ENCODE measurements at places on chromosomes 11 and 22. TPM values are rescaled to one million over a fixed set of nuclear protein-coding genes. Genes with fewer than 3 reads are reported as not detected.

Gene MYBPC3
- not detected for total RNA-seq

DNA sequence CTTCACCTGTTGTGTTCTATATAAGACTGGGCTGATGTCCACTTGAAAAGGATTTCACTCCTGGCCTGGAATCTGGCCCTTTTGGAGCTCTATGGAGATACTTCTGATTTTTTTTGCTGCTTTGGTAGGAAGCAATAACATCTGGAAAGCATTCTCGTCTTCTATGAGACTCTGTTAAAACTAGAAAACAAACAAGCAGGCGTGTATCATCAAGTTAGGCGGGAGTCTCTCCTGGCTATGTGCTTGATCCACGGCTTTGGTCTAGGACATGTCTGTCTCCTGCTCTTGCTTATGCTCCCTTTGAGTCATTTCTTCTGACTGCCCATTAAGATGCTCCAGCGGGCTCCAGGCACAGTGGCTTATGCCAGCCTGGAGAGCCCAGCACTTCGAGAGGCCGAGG, 121.4 kb upstream of the TTC12 start:
- no peak for DNase-seq

GRCh38 chr22:20137671-20138416, 6.2 kb downstream of the ZDHHC8 start:
- no peak for DNase-seq

Gene AMOTL1
- 45.9 TPM for total RNA-seq

DNA sequence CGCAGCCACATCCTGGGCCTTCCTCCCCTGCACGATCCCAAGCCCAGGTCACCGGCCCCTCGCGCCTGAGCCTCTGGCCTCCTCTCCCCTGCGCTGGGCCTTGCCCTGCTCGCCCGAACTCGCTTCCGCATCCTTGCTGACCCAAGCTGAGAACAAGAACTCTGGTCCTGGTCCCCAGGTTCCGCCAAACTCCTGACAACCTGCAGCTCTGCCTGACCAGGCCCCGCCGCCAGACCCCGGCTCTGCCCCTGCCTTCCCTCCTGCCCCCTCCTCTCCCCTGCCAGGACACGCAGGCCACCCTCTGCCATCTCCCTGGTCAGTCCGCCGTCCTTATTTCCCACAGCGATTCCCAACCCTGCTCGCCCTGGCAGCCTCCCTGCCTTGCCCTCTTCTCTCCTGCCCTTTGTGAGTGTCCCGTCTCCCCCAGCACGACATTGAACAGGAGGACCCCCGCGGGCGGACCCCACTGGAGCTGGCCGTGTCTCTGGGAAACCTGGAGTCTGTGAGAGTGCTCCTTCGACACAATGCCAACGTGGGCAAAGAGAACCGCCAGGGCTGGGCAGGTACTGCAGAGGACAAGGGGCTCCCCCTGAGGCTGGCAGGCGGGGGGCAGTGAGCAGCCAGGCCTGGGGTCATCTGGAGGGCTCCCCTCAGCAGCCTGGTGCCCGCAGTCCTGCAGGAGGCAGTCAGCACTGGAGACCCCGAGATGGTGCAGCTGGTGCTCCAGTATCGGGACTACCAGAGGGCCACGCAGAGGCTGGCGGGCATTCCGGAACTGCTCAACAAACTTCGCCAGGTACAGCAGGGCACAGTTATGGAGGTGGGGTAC, 762 bp downstream of the ANKRD13D start:
- no peak for DNase-seq

DNA sequence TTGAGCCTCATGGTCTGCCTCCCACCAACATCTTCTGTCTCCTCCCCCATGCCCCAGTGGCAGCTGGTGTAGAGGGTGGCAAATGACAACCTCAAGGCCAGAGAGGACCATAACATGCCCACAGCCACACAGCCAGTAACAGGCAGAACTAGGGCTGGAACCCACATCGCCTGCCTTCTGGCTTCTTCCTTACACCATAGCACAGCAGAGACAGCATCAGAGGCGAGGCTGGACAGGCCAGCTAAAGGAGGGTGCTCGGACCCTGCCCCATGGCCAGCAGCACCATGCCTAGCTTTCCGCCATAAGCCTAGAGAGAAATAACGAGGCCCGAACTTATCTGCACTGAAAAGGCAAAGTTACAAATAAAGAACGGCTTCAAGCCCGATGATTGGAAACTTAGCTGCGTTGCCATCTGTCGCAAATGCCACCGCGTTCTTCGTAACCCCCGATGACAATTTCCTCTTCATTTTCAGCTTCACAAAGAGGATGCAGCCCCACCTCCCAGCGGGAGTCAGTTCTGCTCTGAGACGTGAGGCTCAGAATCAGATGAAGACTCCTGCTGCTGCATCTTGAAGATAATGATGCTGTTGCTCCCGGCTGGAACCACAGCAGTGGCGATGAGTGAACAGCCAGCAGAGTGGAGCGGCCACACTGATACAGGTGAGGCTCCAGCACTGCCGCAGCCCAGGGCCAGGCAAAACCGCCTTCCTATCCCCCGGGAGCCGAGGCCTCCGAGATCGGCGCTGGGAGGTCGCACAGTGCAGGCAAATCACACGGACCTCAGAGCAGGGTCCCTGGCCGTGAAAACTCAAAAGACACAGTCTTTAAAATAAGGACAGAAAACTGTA, 73.8 kb upstream of the RTL6 start:
- no peak for DNase-seq
